ENCODE measurements at places on chromosomes 1 and 21. TPM values are rescaled to one million over a fixed set of nuclear protein-coding genes. Genes with fewer than 3 reads are reported as not detected.

TRIM58 gene
- total RNA-seq = 0.69 TPM

RGS5 gene
- total RNA-seq = 2.5 TPM

AVPR1B gene
- total RNA-seq = not detected

HSPA6 gene
- 0.07 TPM for total RNA-seq

GPR157 gene
- total RNA-seq = 3.4 TPM

RABGGTB gene
- total RNA-seq = 76.8 TPM

ATP5PB gene
- total RNA-seq = 321 TPM

CELA2A gene
- not detected for total RNA-seq

AQP10 gene
- not detected for total RNA-seq

HYI gene
- 20.6 TPM for total RNA-seq

KRTAP11-1 gene
- total RNA-seq = not detected

OR2T29 gene
- not detected for total RNA-seq

PERM1 gene
- total RNA-seq = not detected

OLIG1 gene
- not detected for total RNA-seq

SLC37A1 gene
- 20.2 TPM for total RNA-seq

SPRR3 gene
- total RNA-seq = not detected

NMNAT2 gene
- total RNA-seq = not detected

DPT gene
- total RNA-seq = not detected

FNDC10 gene
- total RNA-seq = 6.2 TPM

AMY1C gene
- total RNA-seq = not detected

AADACL3 gene
- total RNA-seq = not detected

FABP3 gene
- total RNA-seq = not detected

CA6 gene
- total RNA-seq = 0.25 TPM

RNU1-3 gene
- total RNA-seq = 2,477 TPM

MYBPH gene
- total RNA-seq = not detected

NUF2 gene
- 54.2 TPM for total RNA-seq

OPTC gene
- total RNA-seq = not detected

CLIC6 gene
- total RNA-seq = not detected

EFCAB14 gene
- total RNA-seq = 103 TPM

FMO3 gene
- not detected for total RNA-seq

RHOC gene
- 53.7 TPM for total RNA-seq

OR10J1 gene
- total RNA-seq = not detected

CYP4X1 gene
- not detected for total RNA-seq

LMOD1 gene
- total RNA-seq = not detected

SYCP1 gene
- not detected for total RNA-seq

ADORA1 gene
- total RNA-seq = not detected

CSTB gene
- 48.7 TPM for total RNA-seq

DCST1 gene
- total RNA-seq = not detected

LEFTY1 gene
- not detected for total RNA-seq

CRP gene
- total RNA-seq = not detected

TAS1R3 gene
- 3.1 TPM for total RNA-seq
